ENCODE measurements at places on chromosomes 4 and X.

DNA sequence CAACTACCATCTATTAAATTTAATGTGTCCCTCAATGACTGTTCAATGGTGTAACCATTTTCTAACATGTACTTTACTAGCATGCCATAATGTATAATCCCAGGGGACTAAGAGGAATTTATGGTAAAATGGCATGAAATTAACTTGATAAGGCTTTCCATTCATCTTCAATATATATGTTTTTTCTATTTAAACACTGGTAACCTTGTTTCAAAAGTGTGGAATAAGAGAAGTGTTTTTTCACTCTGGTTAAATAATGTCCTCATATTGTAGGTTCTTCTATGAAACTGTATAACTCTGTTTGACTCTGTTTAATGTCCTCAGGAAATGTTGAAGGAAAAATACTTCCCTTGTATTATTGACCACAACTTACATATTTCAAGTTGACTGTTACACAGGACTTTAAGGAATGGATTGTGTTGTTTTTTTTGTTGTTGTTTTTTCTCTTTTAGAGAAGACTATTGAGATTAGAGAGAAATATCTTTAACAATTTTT lies 113.8 kb upstream of the ARSJ start:
- no peak for DNase-seq

- DNase-seq: no peak
These were observed 8.1 kb downstream of the SNX25 start for GRCh38 chr4:185217408-185217975.

- no peak for DNase-seq
These were observed 51.7 kb downstream of the PPARGC1A start for GRCh38 chr4:23838131-23838530.

GRCh38 chrX:65196758-65197360 lies 220.6 kb upstream of the ZC4H2 start:
- DNase-seq: no peak

DNA sequence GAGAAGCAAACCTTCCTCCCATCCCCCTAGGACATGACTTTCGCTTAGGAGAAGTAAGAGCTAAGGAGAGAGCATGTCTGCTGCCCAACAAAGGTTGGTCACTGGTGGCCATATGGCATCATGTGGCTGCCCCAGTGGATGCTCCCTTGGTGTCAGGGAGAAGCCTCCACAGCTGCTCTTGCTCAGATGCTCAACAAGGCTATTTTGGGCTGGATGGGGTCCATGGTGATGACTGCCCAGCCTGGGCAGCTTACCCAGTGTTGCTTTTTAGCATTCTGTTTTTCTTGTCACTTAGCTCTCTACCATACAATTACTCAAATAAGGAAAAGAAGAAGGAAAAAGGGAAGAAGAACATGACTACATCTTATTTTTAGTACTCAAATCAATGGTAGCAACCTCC lies 48.9 kb upstream of the PPARGC1A start:
- DNase-seq: no peak

GRCh38 chrX:107207089-107207488 lies 678 bp downstream of the DNAAF6 start:
- DNase-seq: no peak

GRCh38 chr4:2324891-2325290 lies 63.0 kb upstream of the MXD4 start:
- DNase-seq: no peak

GRCh38 chr4:111696505-111696904 lies 448.7 kb upstream of the FAM241A start:
- no peak for DNase-seq

GRCh38 chrX:149471397-149471796 lies 33.7 kb downstream of the IDS start:
- no peak for DNase-seq

DNA sequence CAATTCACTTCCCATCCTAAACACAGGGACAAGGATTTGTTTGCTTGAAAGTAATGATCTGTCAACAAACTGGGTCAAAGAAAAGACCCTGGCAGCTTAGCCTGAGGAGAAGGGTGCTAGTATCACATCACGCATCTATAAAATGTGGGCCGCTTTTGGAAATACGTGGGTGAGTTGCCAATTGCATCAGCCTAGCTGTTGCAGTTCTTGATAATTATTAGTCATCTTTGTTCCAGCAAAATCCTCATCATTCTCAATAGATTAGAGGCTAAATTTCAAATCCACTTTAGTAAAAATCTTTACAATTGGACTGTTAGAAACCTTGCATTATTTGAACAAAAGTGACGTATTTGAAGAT lies 33.6 kb upstream of the TAPT1 start:
- DNase-seq: no peak

DNA sequence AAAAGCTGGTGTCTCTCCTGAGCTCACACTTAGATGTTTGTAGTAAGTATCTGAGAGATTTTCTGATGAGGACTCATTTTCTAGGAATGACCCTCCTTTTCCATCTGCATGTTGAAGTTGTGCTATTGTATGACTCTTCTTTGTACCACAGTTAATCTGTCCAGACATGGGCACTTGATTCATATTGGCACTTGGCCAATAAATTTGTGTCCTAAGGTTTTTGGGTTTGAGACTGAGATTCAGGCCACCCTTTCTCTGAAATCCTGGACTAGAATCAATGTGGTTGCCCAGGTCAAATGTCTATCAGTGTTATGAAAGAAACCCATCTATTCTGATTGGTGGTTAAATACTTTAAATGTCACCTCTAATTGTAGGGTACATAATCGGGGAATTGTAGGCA lies 869.0 kb downstream of the SH3BGRL start:
- DNase-seq: no peak

- DNase-seq: no peak
These were observed 139.3 kb downstream of the GPR143 start for GRCh38 chrX:9626379-9626778.

DNA sequence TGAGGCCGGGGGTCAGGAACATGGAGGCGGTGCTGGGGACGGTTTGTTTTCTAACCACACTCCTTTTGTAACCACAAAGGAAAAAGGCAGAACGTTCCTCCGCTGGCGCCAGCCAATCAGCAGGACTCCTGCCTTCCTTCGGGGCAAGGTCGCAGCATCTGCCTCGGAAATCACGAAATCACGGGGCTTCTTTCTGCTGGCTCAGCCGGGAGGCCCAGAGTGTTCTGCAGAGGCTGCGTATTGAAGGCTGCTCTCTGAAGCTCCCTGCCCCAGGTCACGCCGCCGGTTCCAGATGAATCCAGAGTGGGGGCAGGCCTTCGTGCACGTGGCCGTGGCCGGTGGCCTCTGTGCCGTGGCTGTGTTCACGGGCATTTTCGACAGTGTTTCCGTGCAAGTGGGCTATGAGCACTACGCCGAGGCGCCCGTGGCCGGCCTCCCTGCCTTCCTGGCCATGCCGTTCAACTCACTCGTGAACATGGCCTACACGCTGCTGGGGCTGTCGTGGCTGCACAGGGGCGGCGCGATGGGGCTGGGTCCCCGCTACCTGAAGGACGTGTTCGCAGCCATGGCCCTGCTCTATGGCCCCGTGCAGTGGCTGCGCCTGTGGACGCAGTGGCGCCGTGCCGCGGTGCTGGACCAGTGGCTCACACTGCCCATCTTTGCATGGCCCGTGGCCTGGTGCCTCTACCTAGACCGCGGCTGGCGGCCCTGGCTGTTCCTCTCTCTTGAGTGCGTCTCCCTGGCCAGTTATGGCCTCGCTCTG lies 9.4 kb downstream of the TMEM187 start:
- DNase-seq: peak; percentile 55

DNA sequence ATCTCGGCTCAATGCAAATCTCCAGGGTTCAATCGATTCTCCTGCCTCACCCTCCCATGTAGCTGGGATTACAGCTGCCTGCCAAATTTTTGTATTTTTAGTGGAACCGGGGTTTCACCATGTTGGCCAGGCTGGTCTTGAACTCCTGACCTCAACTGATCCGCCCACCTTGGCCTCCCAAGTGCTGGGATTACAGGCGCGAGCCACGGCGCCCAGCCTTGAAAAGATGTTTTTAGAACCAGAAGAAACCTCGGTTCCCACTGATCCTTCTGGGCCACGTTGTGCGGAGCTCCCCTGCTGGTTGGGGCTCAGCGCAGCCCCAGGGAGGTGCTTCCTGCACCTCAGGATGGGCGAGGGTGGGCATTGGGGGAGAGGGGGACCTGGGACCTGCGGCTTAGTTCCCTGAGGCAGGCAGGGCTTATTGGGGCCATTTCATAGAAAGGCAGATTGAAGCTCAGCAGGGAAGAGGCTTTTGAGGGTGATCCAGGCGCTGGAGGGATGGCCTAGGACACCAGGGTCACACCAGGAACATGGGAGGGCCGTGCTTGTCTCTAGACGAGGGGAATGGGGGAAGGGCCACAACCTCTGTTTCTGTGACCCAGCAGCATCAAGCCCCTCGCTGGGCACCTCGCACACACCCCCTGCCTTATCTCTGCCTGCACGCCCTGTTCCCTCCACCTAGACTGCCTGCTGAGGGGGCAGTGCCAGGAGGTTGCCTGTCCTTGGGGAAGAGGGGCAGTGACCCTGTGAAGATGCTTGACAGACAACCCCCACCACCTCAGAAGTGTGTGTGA lies 6.3 kb upstream of the ADD1 start:
- no peak for DNase-seq

- peak; percentile 9 for DNase-seq
These were observed 3.2 kb upstream of the NEK1 start for GRCh38 chr4:169615467-169616106.

DNA sequence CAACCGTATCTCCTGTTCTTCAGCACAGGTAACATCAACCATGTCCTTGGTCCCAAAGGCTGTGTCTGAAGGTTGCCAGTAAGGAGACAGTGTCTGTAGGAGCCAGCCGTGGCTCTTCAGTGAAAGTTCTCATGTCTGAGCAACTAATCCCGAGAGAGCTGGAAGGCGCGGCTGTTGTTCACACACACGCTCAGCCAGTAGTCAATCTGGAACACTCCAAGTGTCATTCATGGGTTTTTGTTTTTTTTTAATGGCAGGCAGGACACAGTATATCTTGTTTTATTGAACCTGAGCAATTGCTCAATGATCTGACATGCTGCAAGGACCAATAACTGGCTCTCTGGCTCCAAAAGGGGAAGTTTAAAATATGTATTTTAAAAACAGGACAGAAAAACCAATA lies 48.4 kb upstream of the MAP3K15 start:
- DNase-seq: peak; percentile 4

- DNase-seq: no peak
These were observed 105.9 kb downstream of the TNIP2 start for GRCh38 chr4:2650276-2650675.

DNA sequence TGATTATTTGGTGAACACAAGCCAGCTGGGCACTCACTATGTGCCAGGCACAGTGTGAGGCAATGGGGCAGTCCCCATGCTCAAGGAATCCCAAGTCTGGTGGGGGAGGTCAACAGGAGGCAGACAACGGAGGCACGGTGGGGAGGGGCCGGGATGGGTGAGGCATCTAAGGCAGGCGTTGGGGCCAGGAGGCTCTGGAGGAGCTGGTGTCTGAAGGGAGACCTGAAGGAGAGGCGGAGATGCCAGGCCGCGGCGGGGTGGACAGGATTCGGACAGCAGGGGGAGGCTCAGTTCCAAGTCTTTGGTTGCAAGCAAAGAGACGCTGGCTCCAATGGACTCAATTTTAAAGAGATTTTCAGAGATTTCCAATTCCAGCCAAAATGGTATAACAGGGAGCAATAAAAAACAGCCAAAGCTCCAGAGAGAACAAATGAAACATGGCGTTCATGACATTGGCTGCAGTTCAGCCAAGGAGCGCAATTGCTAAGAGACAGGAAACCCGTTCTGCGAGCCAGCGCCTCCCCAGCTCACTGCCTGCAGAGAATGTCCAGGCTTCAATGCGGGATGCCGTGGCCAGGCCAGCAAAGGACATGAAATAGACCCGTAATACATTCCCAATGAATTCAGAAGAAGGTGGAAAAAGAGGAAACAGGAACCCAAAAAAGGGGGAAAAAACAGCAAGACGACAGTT lies 105.2 kb upstream of the LRPAP1 start:
- DNase-seq: no peak

DNA sequence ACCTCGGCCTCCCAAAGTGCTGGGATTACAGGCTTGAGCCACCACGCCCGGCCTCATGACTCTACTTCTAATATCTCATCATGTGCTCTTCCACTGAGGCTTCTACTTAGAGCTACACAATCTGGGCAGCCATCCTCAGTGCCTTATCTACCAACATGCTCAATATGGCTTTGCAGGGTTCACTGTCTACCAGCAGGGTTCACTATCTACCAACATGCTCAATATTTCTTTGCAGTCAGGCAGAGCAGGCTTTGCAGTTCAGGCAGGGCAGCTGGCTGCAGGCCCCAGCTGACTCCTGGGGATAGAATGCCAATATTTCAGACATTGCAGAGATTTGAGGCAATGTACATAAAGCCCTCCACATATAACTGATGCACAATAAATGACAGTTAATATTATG lies 47.5 kb downstream of the PKD2 start:
- DNase-seq: no peak

DNA sequence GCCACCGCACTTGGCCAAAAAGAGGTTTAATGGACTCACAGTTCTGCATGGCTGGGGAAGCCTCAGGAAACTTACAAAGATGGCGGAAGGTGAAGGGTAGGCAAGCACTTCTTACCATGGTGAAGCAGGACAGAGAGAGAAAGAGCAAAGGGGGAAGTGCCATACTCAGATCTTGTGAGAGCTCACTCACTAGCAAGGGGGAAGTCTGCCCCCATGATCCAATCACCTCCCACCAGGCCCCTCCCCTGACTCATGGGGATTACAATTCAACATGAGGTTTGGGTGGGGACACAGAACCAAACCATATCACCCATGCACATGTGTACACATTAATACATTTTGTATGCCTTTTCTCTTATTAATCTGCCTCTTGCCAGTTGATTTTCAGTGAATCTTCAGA lies 77.2 kb upstream of the HSD17B10 start:
- DNase-seq: no peak

GRCh38 chr4:74284053-74284452 lies 24.2 kb upstream of the EPGN start:
- no peak for DNase-seq

DNA sequence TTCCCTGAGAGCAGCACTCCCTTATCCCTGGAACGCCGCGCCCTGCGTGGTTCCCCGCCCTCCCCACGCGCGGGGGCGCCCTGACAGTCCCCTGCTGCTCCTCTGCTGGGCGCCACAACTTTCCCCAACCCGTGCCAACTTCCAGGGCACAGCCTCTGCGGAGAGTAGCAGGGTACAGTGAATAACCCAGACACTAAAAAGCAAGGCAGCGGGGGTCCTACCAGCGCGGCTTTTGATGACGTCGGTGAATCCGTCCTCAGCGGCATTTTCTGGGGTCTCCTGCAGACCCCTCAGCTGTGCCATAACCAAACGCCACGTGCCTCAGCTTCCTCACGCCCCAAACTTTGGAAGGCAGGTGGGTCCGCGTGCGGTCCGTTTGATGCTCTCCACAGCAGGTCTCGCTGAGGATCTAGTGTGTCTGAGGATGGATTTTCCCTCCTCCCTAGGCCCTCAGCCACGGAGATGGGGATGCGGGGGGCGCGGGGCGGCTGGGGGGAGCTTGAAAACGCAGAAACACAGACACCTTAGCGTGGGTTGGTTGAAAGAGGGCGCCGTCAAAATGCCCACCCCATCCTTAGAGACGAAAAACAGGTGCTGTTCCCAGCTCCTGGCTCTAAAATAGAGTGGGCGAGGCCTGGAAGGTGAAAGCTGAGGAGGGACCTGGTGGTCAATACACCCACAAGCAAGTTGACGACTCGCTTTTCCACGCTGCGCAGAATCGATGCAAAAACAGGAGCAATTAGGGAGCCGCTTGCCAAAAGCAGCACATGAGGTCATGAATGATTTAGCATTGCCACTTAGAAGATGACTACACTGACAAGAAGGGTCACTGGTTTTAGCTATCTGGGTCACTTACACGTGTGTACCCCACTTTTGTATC lies 405.6 kb downstream of the FAM47A start:
- DNase-seq: no peak
